ENCODE measurements at places on chromosomes 12 and 14.

- DNase-seq: no peak
Observed at GRCh38 chr12:117592588-117593305, 231.3 kb upstream of the NOS1 start.

- no peak for DNase-seq
Observed at GRCh38 chr14:67918838-67919237, 99.3 kb downstream of the RAD51B start.

DNA sequence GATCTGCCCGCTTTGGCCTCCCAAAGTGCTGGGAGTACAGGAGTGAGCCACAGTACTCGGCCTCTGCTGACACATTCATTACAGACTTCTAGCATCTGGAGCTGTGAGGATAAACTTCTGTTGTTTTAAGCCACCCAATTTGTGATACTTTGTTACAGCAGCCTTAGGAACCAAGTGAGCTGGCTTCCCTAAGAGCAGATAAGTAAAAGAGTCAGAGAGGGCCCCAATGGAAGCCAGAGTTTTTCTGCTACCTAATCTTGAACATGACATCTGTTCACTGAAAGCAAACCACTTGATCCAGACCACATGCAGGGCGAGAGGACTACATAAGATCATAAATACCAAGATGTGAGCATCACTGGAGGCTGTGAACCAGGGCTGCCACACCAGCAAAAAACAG, 3.7 kb upstream of the MAPKAPK5 start:
- peak; percentile 55 for DNase-seq

- DNase-seq: peak; percentile 75
Observed at GRCh38 chr12:116533343-116534251, 25.6 kb upstream of the MAP1LC3B2 start.

- DNase-seq: no peak
Observed at GRCh38 chr14:65704850-65705249, 292.3 kb downstream of the FUT8 start.

- DNase-seq: no peak
Observed at GRCh38 chr12:121139286-121139685, 6.6 kb downstream of the P2RX7 start.

- no peak for DNase-seq
Observed at GRCh38 chr14:100350276-100350926, 27.3 kb downstream of the SLC25A47 start.

DNA sequence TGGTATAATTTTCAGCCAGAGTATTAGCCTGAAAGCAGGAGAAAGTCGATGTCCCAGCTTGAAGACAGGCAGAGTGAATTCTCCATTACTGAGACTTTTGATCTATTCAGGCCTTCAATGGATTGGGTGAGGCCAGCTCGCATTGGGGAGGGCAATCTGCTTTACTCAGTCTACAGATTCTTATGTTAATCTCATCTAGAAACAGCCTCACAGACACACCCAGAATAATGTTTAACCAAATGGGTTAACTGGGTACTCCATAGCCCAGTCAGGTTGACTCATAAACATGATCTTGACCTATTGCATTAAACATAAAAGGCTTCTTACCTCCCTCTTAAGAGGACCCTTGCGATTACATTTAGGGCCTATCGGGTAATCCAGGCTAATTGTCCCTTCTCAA, 118.0 kb downstream of the KTN1 start:
- DNase-seq: no peak

DNA sequence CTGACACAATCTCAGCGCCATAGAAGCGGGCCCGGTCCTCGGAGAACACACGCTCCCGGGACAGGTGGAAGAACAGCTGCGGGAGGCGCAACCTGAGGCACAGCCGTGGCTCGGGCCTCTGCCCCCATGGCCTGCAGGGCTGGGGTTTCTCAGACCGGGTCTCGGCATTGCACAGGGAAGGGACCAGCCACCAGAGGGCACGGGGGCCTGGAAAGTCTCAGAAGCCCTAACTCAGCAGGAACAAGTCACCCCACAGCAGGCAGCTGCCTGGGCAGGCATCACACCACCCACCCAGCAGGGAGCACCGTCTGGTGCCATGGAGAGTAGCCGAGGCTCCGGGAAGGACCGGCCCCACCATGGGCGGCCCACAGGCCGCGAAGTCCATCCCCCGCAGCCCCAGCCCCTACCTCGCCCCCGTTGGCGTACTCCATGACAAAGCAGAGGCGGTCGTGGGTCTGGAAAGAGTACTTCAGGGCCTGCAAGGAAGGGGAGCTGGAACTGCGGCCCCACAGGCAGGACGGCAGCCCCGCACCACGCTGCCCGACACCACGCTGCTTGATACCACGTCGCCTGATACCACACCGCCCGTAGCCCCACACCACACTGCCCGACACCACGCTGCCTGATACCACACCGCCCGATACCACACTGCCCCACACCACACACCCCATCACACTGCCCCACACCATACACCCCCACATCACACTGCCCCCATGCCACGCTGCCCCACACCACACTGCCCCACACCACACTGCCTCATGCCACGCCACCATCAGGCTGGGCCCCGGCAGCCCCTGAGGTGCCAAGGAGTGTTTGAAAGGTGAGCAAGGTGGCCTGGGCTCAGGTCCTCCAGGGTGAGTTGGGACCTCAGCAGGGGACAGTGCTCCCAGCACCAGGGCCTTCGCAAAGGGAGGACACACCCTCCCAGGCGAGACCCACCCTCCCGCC, 20.8 kb downstream of the SIVA1 start:
- DNase-seq: no peak

DNA sequence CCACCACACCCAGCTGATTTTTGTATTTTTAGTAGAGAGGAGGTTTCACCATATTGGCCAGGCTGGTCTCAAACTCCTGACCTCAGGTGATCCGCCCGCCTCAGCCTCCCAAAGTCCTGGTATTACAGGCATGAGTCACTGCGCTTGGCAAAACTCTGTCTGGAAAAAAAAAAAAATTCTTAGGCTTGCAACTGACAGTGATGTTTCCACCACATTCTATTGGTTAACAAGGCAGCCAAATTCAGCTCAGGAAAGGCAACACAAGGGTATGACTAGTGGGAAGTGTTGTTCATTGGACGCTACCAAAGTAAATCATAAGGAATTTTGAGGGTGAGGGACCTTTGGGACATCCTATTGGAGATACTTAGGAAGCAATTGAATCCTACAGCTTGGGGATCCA, 2.9 kb upstream of the SBNO1 start:
- no peak for DNase-seq

- DNase-seq: no peak
Observed at GRCh38 chr12:84034871-84035270, 877.7 kb downstream of the SLC6A15 start.

DNA sequence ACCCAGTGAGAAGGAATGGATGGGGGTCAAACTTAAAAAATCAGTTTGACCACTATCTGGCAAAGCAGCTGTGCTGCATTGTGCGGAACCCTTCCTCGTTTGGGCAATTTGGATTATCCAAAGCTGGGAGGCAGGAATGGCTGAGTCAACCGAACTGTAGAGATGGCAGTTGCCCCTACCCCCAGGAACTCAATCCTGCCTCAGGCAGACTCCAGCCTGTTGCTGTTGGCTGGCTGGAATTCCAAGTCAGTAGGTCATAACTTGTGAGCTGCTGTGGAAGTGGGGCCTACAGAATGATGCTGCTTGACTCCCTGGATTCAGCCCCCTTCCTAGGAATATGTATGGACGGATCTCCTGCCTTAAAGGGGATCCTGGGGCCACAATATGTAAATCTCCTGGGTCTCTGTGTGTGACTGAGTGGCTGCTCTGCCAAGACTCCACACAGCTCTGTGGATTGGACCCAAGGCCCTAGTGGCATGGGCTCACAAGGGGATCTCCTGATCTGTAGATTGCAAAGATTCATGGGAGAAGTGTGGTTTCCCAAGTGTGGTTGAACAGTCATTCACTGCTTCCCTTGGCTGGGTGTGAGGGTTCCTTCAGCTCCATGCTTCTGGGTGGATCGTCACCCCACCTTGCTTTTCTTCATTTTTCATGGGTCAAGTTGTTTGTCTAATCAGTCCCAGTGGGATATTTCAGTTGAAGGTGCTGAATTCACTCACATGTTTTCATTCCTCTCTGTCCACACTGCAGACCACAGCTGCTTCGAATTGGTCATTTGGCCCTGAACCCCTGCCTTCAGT, 19.2 kb downstream of the LUM start:
- DNase-seq: no peak
